ENCODE measurements at places on chromosomes 4 and X. TPM values are rescaled to one million over a fixed set of nuclear protein-coding genes. Genes with fewer than 3 reads are reported as not detected.

The RIPPLY1 gene
- total RNA-seq: not detected

DNA sequence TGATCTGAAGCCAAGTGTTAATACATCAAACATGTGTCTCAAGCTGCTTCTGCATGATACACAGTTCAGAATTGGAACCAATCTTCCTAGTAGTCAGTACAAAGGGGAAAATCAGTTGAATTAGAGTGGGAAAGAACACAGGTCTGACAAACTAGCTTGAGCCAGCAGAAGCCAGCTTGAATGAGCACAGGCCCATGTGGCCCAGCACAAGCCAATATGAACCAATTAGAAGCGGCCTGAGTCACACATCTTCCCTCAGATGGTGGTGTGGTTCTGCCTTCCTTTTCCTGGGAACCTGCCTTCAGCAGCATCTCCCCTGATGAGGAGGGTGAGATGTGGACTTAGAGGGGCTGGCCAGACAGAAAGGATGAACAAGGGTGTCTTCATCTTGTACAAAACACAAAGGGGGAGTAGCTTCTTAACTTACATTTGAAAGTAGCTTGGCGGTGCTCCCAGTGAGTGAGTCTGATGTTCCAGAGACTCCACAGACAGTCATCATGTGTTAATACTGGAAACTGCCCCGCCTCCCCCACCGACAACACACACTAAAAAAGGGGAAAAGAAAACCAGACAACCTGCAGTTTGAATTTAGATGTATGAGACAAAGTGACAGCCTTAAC lies 72.0 kb downstream of the FRMPD4 start:
- no peaks in the 10 kb centered on the region for H3K4me1 ChIP-seq
- no peaks in the 10 kb centered on the region for H3K27me3 ChIP-seq
- H3K4me3 ChIP-seq: no peak overlapping the region
- H3K36me3 ChIP-seq: no peaks in the 10 kb centered on the region
- no peak overlapping the region for H3K27ac ChIP-seq

DNA sequence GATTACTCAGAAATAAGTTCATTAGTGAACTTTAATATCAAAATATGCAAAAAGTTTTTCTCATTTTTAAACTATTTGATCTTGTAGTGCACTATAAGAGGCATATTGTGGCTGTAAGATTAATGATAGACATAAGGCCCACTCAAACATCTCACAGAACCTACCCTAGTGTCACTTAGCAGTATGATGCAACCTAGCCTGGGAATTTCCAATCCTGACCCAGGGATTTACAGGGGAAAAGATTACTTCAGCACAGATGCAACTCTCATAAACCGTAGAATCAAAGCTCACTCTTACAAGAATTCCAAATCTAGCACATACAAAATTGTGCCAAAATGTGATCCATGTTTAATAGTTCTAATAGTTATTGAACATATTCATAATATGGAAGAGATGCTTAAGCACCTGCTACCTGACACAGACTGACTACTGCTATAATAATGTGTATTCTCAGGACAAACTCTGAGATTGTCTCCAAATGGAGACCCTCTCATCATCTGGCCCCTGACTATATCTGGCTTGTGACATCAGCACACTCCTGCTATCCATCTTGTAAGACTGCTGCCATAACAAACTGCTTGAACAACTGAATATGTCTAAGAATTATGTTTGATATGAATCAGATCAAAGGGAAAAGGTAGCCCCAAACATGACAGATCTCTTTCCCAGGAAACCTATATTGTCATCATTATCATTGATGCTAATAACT lies 271.9 kb downstream of the PABPC4L start:
- no peaks in the 10 kb centered on the region for H3K36me3 ChIP-seq
- no peak for DNase-seq
- no peak overlapping the region for H3K27ac ChIP-seq
- no peak overlapping the region for H3K4me3 ChIP-seq
- no peaks in the 10 kb centered on the region for H3K4me1 ChIP-seq
- H3K27me3 ChIP-seq: no peaks in the 10 kb centered on the region

The SASH3 gene
- 8.2 TPM for total RNA-seq

DNA sequence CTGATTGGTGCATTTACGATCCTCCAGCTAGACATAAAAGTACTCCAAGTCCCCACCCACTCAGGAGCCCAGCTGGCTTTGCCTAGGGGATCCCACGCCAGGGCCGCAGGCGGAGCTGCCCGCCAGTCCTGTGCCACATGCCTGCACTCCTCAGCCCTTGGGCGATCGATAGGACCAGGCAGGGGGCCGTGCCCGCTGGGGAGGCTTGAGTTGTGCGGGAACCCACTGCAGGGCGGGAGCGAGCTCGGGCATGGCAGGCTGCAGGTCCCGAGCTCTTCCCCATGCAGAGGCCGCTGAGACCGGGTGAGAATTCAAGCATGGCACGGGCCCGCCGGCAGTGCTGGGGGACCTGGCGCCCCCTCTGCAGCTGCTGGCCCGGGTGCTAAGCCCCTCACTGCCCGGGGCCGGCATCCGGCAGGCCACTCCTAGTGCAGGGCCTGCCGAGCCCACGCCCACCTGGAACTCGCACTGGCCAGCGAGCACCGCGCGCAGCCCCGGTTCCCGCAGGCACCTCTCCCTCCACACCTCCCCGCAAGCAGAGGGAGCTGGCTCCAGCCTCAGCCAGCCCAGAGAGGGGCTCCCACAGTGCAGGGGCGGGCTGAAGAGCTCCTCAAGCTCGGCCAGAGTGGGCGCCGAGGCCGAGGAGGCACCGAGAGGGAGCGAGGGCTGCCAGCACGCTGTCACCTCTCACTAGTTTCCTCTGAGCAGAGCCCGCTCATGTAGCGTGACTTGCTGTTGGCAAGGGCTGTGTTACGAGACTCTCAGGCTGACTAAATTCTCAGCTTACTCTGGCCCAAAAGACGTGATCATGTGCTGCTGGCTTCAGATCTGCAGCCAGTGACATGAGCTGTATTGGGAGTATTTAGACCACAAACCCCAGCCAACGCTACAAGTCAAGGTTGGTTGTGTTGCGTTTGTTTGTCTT lies 87.5 kb downstream of the TRAPPC11 start:
- no peak for DNase-seq
- peaks cover 4% of the 10 kb centered on the region for H3K4me1 ChIP-seq
- H3K36me3 ChIP-seq: no peaks in the 10 kb centered on the region
- no peak overlapping the region for H3K4me3 ChIP-seq
- no peaks in the 10 kb centered on the region for H3K27me3 ChIP-seq
- H3K27ac ChIP-seq: no peak overlapping the region

DNA sequence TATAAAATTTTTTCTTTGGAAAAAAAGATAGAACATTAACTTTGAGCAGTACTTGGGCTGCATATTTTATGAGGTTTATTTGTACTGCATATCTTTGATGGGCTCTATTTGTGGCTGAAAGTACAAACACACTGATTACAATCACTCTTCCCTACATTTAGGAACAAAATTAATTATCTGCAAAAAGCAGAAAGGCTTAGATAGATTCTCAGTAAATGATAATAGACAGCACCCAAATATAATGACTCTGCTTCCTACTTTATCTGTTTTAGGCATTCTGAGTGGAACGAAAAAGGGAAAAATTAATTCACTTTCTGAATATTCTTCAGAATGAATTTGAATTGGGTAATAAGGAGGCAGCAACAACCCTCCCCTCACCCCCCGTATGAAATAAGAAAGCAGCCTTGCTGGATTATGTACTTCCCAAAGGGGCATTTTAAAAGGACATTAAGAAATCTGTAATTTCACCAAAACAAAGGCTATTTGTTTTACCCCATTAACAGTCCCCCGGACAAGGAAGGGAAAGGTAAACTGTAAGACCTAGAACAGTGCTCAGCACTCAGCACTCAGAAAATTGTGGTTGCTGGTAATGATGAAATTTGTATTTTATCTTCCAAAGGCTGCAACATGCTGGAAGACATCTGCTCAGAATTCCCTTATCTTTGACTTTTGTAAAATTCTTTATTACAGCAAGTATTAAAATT lies 242.6 kb downstream of the GPC3 start:
- H3K27ac ChIP-seq: no peak overlapping the region
- H3K4me1 ChIP-seq: no peaks in the 10 kb centered on the region
- DNase-seq: no peak

The PABPC4L gene
- total RNA-seq: 5.0 TPM

The TEX13D gene
- not detected for total RNA-seq

DNA sequence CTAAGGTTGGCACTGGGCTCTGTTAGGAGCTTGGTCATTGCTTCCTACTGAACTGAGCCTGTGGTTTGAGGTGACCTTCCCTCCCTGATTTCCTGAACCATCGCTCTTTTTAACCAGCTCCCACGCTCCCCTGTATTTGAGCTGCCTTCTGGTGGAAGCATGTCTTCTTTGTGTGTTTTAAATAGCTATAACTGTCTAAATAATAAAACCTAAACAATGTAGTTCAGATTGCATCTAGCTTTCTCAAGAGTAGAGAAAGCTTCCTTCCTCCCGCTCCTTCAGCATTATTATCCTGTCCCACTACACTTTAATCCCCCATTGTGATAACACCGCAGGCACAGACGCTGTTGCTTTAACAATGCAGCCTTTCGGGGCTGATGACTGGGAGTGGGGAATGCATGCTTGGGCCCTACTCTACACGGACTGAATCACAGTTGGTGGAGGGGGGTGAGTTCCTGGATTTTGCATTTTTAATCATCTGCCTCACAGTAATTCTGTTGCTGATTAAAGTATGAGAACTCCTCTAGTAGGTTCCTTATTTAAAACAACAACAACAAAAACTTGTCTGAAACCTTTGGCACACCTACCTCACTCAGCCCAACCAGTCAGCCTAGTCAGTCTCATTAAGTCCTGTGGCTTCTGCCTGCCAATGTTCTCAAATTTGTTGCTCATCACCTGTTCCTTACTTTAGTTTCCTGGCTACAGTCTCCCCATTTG lies 6.6 kb downstream of the SMS start:
- no peaks in the 10 kb centered on the region for H3K36me3 ChIP-seq
- no peak overlapping the region for H3K4me3 ChIP-seq
- DNase-seq: no peak
- H3K4me1 ChIP-seq: peaks cover 5% of the 10 kb centered on the region

The EIF4E gene
- total RNA-seq: 142 TPM

GRCh38 chr4:53061091-53061850 lies 199.2 kb downstream of the RASL11B start:
- H3K4me1 ChIP-seq: no peaks in the 10 kb centered on the region
- no peak overlapping the region for H3K27ac ChIP-seq
- H3K27me3 ChIP-seq: no peaks in the 10 kb centered on the region
- no peaks in the 10 kb centered on the region for H3K36me3 ChIP-seq
- no peak overlapping the region for H3K4me3 ChIP-seq

- no peaks in the 10 kb centered on the region for H3K4me1 ChIP-seq
- H3K27me3 ChIP-seq: no peaks in the 10 kb centered on the region
- no peak overlapping the region for H3K27ac ChIP-seq
- H3K36me3 ChIP-seq: no peaks in the 10 kb centered on the region
Measured at GRCh38 chrX:11103006-11103405, 8.1 kb upstream of the HCCS start.

- no peaks in the 10 kb centered on the region for H3K36me3 ChIP-seq
- DNase-seq: no peak
- peak overlapping the region; percentile 70 for H3K4me3 ChIP-seq
- H3K27me3 ChIP-seq: peaks cover 2% of the 10 kb centered on the region
- peaks cover 9% of the 10 kb centered on the region for H3K4me1 ChIP-seq
Measured at GRCh38 chrX:119238557-119238956, 2.5 kb downstream of the PGRMC1 start.

DNA sequence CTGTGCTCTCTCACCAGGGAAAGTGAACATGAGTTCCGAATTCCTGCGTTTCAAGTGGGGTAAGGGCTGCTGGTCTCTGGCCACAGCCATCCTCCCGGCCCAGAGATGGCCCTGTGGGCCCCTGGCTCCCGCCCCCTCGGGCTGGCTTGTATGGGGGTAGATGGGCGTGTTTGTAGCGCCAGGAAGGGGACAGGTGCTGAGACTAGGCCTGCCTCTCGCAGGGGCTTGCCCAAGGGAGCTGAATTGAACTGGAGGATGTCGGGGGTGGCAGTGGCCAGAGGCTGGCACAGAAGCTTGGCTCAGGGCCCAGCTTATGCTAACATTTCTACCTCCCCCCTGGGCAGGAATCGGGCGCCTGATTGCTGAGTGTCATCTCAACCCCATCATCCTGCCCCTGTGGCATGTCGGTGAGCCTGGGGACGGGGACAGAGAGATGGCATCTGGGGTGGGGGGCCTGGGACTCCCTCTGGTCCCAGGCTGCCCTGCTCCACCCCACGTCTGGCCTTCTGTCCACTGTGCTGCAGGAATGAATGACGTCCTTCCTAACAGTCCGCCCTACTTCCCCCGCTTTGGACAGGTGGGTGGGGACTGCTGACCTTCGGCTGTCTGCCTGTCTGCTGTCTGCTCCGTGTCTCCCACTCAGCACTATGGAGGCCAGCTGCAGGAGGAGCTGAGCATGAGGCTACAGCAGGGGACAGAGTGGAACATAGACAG lies 8.5 kb downstream of the TAFAZZIN start:
- peaks cover 8% of the 10 kb centered on the region for H3K4me1 ChIP-seq
- no peak for DNase-seq
- H3K4me3 ChIP-seq: no peak overlapping the region
- no peaks in the 10 kb centered on the region for H3K27me3 ChIP-seq
- no peak overlapping the region for H3K27ac ChIP-seq
- peaks cover 34% of the 10 kb centered on the region for H3K36me3 ChIP-seq

DNA sequence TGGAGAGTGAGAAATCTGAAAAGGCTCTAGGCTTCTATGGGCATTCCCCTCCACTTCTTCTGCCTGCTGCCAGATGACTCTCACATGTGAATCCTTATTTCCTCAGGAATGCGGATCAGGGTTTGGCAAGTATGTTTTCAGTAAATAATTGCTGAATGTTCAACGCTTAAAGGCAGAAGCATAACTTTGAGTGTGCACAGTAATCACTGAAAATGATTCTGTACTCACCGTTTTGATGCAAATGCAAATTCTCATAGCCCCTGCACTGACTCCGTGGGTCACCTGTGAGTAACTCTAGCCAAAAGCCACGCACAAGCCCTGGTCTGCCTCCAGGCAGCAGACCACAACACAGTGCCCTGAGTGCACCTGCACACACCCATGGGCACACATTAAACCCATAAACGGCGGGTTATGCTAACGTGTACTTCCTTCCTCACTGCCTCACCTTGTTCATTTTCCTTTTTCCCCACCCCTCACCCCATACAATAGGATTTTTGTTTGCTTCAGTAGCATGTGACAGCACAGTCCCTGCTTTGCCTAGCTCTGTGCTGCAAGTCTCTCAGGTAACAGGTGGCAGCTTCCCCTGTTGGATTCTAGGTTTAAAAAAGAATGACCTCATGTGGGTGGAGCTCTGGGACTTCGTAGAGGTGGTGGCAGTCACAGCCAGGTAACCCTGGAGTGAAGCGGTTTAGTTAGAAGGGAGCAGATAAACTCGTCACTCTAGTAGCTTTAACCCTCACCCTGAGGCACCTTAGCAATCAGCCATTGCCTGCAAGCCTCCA lies at the start of gene ARHGEF38:
Gene ARHGEF38 (plus strand): TSS at position 656 of the 782 bp plus-strand sequence. CDS start 146 bp downstream, outside the sequence.
- H3K4me1 ChIP-seq: no peaks in the 10 kb centered on the region
- H3K4me3 ChIP-seq: no peak within 1 kb of the TSS
- DNase-seq: no peak

The SHROOM4 gene
- total RNA-seq: 10.9 TPM

- H3K4me3 ChIP-seq: no peak overlapping the region
- H3K36me3 ChIP-seq: no peaks in the 10 kb centered on the region
- H3K4me1 ChIP-seq: no peaks in the 10 kb centered on the region
- DNase-seq: no peak
Measured at GRCh38 chr4:118367361-118367760, 14.6 kb upstream of the PRSS12 start.

The RNF212 gene
- total RNA-seq: 7.5 TPM
